ENCODE measurements at places on chromosomes 1 and 21. TPM values are rescaled to one million over a fixed set of nuclear protein-coding genes. Genes with fewer than 3 reads are reported as not detected.

Gene HSD3B2
- not detected for total RNA-seq

Gene SYNC
- not detected for total RNA-seq

Gene SELENBP1
- not detected for total RNA-seq

Gene IGSF9
- not detected for total RNA-seq

Gene PHACTR4
- 26.0 TPM for total RNA-seq

Gene RASAL2
- 0.03 TPM for total RNA-seq

Gene RAD54L
- total RNA-seq: 1.0 TPM

Gene ERG
- total RNA-seq: not detected

Gene TTC24
- 5.7 TPM for total RNA-seq

- H3K27me3 ChIP-seq: no peaks in the 10 kb centered on the region
- H3K36me3 ChIP-seq: no peaks in the 10 kb centered on the region
- no peak overlapping the region for H3K4me3 ChIP-seq
- no peak for DNase-seq
- no peaks in the 10 kb centered on the region for H3K4me1 ChIP-seq
Measured at GRCh38 chr1:53160924-53161378, 18.5 kb upstream of the SLC1A7 start.

DNA sequence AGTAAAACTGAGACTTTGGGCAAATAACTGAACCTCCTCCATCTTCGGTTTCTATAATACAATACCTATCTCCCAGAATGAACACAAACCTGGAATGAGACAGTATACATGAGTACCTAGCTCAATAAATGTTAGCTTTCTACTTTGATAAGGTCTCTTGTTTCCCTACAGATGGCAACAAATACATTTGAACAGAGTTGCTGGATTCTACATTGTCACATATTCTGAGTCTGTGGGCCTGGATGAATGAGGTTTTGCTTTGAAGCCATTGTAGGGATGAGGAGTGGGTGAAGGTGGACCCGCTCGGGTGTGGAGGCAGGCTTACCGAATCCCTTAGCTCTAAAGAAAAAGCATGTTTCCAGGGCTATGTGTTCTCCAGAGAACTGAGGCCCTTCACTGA is 13.9 kb upstream of the FYB2 start:
- H3K4me3 ChIP-seq: no peak overlapping the region
- H3K4me1 ChIP-seq: no peaks in the 10 kb centered on the region
- no peak overlapping the region for H3K27ac ChIP-seq
- H3K27me3 ChIP-seq: peaks cover 7% of the 10 kb centered on the region
- no peak for DNase-seq

GRCh38 chr1:203673550-203674411 is 47.1 kb downstream of the ATP2B4 start:
- DNase-seq: peak; percentile 52
- H3K36me3 ChIP-seq: peaks cover 9% of the 10 kb centered on the region
- H3K4me3 ChIP-seq: peak overlapping the region; percentile 8
- peaks cover 86% of the 10 kb centered on the region for H3K4me1 ChIP-seq
- peak overlapping the region; percentile 59 for H3K27ac ChIP-seq
- no peaks in the 10 kb centered on the region for H3K27me3 ChIP-seq

GRCh38 chr1:5493851-5494311 is 498.3 kb downstream of the NPHP4 start:
- peaks cover 4% of the 10 kb centered on the region for H3K27me3 ChIP-seq
- no peak for DNase-seq

DNA sequence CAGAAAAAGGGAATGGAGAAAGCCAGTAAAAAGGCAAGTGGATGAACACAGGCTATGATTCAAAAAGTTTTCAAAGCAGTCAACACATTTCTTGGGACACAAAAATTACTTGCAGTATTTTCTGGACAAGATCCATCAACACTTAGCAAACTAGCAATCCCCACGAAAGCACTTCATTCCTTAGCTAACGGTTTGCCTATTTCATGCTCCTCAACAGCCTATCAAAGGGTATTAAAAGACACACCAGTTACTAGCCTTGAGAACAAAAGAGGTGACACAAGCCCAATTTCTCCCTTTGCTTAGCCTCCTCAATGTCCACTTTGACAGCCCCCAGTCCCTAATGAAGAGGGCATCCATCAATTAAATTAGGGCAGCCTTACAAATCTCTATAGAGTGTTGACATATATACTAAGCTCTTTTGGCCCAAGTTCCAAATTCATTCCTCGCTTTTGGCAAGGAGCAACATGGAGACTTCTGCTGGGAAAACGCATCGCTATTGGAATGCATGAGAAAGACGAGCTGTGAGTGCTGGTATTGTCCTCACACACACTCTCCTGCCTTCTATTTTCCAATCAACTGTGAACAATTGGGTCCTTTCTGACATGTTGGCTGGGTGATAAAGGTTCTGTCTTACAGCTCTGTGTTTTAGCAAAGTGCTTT is 180.0 kb downstream of the TNR start:
- peaks cover 4% of the 10 kb centered on the region for H3K27me3 ChIP-seq
- no peak for DNase-seq
- H3K36me3 ChIP-seq: no peaks in the 10 kb centered on the region
- H3K4me1 ChIP-seq: no peaks in the 10 kb centered on the region
- H3K4me3 ChIP-seq: no peak overlapping the region
- no peak overlapping the region for H3K27ac ChIP-seq

DNA sequence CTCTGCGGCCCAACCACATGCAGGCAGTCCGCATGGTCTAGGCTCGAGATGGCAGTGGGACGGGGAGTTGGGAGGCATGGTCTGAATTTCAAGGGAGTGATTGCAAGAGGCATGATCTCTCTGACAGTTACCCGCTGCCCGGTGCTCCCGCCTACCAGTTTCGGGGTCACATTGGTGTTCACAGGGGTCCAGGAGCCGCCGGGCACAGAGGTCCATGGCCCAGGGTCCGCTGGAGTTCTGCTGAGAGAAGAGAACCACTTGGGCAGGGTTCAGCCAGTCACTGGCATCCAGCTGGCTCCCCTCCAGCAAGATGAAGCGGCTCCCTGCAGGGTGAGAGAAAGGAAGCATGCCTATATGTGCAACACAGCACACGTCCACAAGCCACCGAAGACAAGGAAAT is 141.3 kb downstream of the ASTN1 start:
- no peaks in the 10 kb centered on the region for H3K36me3 ChIP-seq
- no peaks in the 10 kb centered on the region for H3K4me1 ChIP-seq
- no peak overlapping the region for H3K4me3 ChIP-seq
- no peaks in the 10 kb centered on the region for H3K27me3 ChIP-seq
- no peak for DNase-seq

DNA sequence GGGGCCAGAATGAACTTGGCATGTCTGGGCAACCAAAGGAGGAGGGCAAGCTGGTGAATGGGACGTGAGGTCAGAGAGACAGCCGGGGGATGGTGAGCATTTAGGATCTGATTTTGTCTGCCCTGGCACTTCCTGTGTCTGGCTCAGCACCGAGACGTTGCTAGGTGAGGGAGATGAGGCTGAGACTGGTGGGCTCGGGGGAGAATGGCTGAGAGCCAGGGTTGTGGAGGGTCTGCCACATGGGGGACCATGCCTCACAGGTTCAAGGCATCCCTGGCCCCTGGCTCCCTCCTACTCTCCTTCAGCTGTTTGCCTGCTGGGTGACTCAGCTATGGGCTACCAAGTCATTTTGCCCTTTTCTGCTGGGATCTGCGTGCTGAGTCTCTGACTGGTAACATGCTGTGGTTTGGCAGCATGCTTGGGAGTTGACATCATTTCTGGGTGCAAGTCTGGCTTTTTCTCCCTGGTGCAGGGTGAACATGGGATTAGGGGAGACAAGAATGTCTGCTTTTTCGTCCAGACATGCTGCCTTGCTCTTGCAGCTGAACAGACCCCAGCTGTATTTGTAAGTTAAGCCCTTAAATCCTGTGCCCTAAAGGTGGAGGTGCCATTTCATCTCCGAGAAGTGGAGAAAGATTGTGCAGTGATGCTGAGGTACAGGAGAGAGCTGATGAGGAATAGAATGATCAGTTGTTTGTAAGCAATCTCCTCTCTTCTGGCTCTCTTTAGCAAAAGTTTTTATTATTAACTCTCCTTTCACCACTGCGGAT is 17.6 kb downstream of the GALNT2 start:
- no peak for DNase-seq
- H3K4me3 ChIP-seq: no peak overlapping the region
- H3K27me3 ChIP-seq: no peaks in the 10 kb centered on the region
- H3K36me3 ChIP-seq: no peaks in the 10 kb centered on the region

- DNase-seq: no peak
- peaks cover 10% of the 10 kb centered on the region for H3K4me1 ChIP-seq
- no peak overlapping the region for H3K27ac ChIP-seq
- H3K36me3 ChIP-seq: no peaks in the 10 kb centered on the region
- H3K27me3 ChIP-seq: peaks cover 53% of the 10 kb centered on the region
Measured at GRCh38 chr1:161495490-161495889, 9.8 kb upstream of the FCGR2A start.

- DNase-seq: no peak
- no peaks in the 10 kb centered on the region for H3K27me3 ChIP-seq
- no peak overlapping the region for H3K4me3 ChIP-seq
- H3K36me3 ChIP-seq: no peaks in the 10 kb centered on the region
Measured at GRCh38 chr1:6502000-6502891, 10.8 kb upstream of the PLEKHG5 start.

- H3K4me1 ChIP-seq: no peaks in the 10 kb centered on the region
- no peak for DNase-seq
- peaks cover 3% of the 10 kb centered on the region for H3K27me3 ChIP-seq
- H3K4me3 ChIP-seq: no peak overlapping the region
- H3K27ac ChIP-seq: no peak overlapping the region
Measured at GRCh38 chr21:41580758-41581554, 73.0 kb upstream of the TMPRSS2 start.

DNA sequence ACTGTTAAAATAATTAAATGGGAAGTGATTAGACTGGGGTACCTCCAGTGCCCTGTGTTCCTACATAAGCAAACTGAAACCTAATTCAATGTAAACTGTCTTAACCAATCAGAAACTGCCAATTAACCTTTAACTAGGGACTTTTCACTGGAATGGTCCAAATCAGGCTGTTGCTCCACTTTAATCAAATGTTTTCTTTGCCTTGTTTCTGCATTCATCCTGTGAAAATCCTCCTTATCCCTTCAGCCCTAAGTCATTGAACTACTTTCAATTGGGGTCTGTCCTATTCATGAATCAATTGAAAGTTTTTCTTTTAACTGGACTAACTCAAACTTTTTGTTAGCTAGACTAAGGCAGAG is 5.1 kb upstream of the FUBP1 start:
- H3K4me3 ChIP-seq: no peak overlapping the region
- no peak overlapping the region for H3K27ac ChIP-seq

DNA sequence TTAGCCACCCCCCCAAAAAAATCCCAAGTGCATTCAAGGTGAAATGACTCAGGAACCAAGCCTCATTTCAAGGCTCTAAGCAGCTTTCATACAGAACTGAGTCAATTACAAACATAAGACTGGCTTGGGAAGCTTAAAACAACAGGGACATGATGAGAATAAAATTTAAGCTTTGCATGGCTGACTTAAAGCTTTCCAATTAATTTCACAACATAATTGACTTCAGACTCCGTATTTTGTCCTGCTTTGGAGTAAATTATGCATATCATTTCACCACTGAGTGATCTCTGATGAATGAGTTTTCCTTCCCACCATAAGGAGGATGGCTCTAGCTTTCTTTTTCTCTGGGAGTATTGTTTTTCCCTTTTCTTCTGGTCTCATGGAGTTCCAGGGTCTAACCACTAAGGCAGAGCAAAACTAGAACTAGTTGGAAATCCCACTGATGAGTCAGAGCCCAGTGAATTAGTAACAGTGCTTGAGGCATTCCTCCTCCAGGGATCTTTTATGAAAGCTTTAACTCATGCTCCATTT is 72.8 kb downstream of the XCL2 start:
- no peaks in the 10 kb centered on the region for H3K36me3 ChIP-seq
- no peak overlapping the region for H3K4me3 ChIP-seq
- peaks cover 39% of the 10 kb centered on the region for H3K4me1 ChIP-seq
- DNase-seq: no peak
- H3K27me3 ChIP-seq: no peaks in the 10 kb centered on the region
- no peak overlapping the region for H3K27ac ChIP-seq

- H3K27ac ChIP-seq: no peak overlapping the region
- H3K36me3 ChIP-seq: no peaks in the 10 kb centered on the region
- no peak for DNase-seq
- no peaks in the 10 kb centered on the region for H3K4me1 ChIP-seq
Measured at GRCh38 chr1:183739082-183739481, 65.8 kb upstream of the RGL1 start.

GRCh38 chr1:6275826-6276782 is 15.2 kb upstream of the GPR153 start:
- H3K4me1 ChIP-seq: no peaks in the 10 kb centered on the region
- H3K4me3 ChIP-seq: no peak overlapping the region
- H3K27ac ChIP-seq: no peak overlapping the region
- H3K27me3 ChIP-seq: no peaks in the 10 kb centered on the region
- H3K36me3 ChIP-seq: no peaks in the 10 kb centered on the region
- DNase-seq: no peak

GRCh38 chr1:118960567-118961136 is 27.5 kb downstream of the TBX15 start:
- H3K27me3 ChIP-seq: no peaks in the 10 kb centered on the region
- no peaks in the 10 kb centered on the region for H3K36me3 ChIP-seq
- no peaks in the 10 kb centered on the region for H3K4me1 ChIP-seq
- no peak for DNase-seq
- no peak overlapping the region for H3K27ac ChIP-seq

DNA sequence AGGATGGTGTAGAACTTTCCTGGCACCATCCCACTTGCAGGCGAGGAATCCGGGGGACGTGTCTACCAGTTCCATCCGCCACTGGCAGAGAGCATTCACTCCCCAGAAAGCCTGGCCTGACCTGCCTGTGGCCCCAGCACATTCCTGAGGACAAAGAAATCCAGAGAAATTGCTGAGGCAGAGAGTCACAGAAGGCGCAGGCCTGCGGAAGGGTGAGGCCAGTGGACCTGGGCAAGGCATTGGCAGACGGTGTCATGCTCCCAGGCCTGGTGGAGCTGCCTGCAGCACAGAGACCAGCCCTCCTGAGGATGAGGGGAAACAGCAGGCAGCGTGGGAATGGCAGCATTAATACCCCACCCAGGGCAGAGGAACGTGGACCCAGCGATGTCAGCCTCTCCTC is 81.2 kb upstream of the F3 start:
- H3K27me3 ChIP-seq: peaks cover 2% of the 10 kb centered on the region
- DNase-seq: no peak
- H3K4me3 ChIP-seq: no peak overlapping the region
- H3K27ac ChIP-seq: no peak overlapping the region

- H3K27ac ChIP-seq: no peak overlapping the region
- DNase-seq: no peak
- H3K36me3 ChIP-seq: no peaks in the 10 kb centered on the region
- no peak overlapping the region for H3K4me3 ChIP-seq
- no peaks in the 10 kb centered on the region for H3K4me1 ChIP-seq
Measured at GRCh38 chr21:38311765-38312164, 55.0 kb downstream of the KCNJ15 start.

- H3K4me1 ChIP-seq: no peaks in the 10 kb centered on the region
- DNase-seq: no peak
- H3K4me3 ChIP-seq: no peak overlapping the region
- H3K27ac ChIP-seq: no peak overlapping the region
- H3K36me3 ChIP-seq: no peaks in the 10 kb centered on the region
Measured at GRCh38 chr1:237032029-237032428, 10.0 kb upstream of the RYR2 start.

DNA sequence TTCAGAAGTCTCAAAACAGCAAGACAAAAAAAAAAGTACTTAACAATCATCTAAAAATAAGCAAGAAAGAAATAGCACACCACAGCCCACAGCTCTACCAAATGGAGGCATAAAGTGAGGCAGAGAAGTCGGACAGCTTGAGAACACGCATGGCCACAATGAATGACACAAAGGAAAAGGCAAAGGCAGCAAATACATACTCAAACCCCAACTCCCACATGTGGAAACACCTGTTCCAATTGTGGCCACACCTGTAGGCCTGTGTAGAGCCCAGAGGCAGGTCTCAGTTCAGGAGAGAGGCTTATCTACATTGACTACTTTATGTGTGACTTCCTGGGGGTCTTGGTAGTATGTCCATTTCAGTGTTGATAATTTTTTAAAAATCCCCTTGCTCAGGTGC is 543.5 kb downstream of the LMO4 start:
- no peak for DNase-seq
- no peak overlapping the region for H3K27ac ChIP-seq
- H3K36me3 ChIP-seq: no peaks in the 10 kb centered on the region
- no peaks in the 10 kb centered on the region for H3K27me3 ChIP-seq

Measured in CD4-positive, alpha-beta T cell (primary cell).